ENCODE measurements at places on chromosomes 6 and 20. TPM values are rescaled to one million over a fixed set of nuclear protein-coding genes. Genes with fewer than 3 reads are reported as not detected.

GRCh38 chr6:4802312-4802935, 26.2 kb downstream of the CDYL start:
- H3K36me3 ChIP-seq, result peaks cover 2% of the 10 kb centered on the region
- DNase-seq, result no peak
- H3K4me3 ChIP-seq, result no peak overlapping the region
- H3K27me3 ChIP-seq, result no peaks in the 10 kb centered on the region

DNA sequence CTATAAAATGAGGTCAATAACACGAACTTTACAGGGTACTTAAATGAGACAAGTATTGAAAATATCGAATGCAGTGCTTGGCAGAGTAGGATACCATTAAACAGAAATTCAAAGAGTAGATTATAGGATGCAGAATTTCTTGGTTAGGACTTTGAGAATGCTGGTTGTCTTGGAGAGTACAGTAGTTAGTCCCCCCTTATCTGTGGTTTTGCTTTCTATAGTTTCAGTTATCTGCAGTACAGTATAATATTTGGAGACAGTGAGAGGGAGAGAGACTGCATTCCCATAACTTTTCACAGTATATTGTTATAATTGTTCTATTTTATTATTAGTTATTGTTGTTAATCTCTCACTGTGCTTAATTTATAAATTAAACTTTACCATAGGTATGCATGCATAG, 290.5 kb downstream of the BTBD9 start:
- H3K27me3 ChIP-seq, result no peaks in the 10 kb centered on the region
- no peaks in the 10 kb centered on the region for H3K4me1 ChIP-seq
- H3K36me3 ChIP-seq, result peaks cover 8% of the 10 kb centered on the region
- no peak for DNase-seq
- no peak overlapping the region for H3K27ac ChIP-seq
- no peak overlapping the region for H3K4me3 ChIP-seq

DNA sequence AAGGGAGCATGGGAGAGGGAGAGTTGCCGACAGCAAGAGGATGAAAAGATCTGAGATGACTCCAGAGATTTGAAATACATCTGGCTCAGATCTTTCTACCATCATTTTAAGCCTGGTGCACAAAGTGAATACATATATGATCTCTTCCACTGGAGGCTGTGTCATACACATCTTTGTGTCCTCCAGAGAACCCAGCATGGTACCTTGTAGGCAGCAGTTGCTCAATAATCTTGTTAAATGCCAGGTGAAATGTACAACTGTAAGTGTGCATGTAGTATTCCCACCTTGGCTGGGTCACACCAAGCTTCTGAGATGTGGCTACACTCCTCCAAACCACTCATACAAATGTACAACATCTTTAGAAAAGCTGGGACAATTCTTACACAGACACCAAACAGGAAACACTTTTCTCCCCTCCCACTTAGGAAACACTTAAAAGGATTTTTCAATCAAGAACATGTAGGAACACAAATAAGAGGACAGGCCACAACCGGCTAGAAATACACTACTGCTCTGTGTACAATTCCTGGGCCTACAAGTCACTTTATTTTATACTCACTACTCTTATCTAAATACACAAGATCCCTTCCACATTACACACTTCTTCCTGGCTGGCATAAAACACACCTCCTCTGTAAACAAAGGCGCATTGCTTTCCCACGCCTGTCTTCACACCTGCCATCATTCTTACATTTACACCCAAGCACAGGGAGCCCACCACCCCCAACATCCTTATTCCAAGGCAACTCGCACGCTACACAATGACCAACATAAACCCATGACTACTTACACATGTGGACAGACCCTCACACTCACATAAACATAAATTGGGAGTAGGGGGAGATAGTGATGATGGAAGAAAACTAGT, 3.8 kb upstream of the IER3 start:
- H3K4me3 ChIP-seq, result no peak overlapping the region
- peaks cover 32% of the 10 kb centered on the region for H3K4me1 ChIP-seq
- DNase-seq, result no peak
- no peaks in the 10 kb centered on the region for H3K27me3 ChIP-seq
- peaks cover 12% of the 10 kb centered on the region for H3K36me3 ChIP-seq
- H3K27ac ChIP-seq, result no peak overlapping the region

DNA sequence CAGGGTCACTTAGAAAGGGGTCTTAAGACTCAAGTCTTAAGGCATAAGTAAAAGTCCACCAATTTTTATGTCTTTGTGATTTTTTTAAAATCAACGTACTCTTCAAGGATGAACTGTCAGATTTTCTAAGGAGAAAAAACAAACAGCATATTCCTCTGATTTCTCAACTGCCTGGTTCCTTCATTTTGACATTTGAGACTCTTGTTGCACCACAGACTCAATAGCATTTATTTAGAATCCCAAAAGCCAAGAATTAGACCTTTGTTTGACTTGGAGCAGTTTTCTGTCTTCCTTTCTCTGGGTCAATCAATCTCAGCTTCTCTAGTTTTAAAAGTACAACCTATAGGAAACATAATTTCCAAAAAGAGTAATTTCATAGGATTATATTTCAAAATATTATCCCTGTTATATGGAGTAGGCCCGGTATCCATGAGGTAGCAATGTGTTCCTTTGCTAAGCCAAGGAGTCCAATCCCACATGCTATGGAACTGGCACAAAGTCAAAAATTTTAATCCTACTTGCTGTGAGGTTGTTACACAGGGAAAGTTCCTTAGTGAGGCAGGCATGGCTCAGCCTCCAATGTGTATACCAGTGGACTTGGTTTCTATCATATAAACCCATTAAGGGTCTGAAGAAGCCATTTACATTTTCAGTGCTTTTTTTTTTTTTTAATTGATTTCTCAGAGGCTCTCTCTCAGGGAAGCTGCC, 405.7 kb downstream of the KIF16B start:
- no peaks in the 10 kb centered on the region for H3K36me3 ChIP-seq
- DNase-seq, result no peak
- H3K27me3 ChIP-seq, result no peaks in the 10 kb centered on the region
- H3K27ac ChIP-seq, result no peak overlapping the region
- no peaks in the 10 kb centered on the region for H3K4me1 ChIP-seq

DNA sequence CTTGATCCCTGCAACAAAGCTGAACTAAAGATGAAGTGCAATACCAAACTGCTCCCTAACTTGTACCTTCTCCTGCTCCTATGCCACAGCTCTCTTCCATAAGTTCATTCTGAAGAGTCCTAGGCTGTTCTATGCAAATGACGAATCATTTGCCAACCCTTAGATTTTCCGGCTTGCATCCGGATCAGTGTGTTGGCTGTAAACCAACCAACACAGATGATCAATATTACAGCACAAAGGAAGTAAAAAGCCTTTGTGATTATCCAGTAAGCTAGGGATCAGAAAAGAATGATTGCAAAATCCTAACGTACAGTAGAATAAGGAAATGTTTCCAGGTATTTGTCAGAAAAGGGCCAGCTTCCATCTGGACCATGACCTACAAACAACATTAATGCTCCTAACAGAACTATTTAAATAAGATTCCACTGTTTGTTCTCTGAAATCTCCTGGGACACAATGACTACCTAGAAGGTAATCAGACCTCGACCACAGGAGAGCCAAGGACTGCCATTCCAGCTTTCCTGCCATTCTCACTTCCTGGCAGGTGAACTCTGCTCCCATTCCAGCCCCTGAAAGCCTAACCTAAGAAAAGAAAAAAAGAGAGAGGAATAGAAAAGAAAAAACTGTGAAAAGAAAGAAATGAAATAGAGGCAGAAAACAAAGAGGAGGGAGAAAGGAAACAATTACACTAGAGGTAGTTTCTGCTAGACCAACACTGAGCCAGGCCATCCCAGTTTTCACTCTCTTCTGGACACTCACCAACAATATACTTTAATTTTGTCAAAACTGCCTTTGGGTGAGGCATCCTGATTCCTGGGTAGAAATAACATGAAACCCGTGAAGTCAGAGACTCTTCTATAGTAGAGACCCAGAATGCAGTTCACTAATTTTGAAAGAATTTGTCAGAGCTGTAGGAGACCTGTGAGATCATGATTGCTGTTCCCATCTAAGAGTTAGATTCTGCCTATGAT, 19.7 kb downstream of the GMDS start:
- no peaks in the 10 kb centered on the region for H3K27me3 ChIP-seq
- peaks cover 21% of the 10 kb centered on the region for H3K4me1 ChIP-seq
- H3K36me3 ChIP-seq, result no peaks in the 10 kb centered on the region

The NDUFAF5 gene
- 23.8 TPM for total RNA-seq

The ADAM33 gene
- not detected for total RNA-seq

The TRIM40 gene
- total RNA-seq, result not detected
